Neural crest cell (in vitro differentiated cells): ENCODE measurements at places on chromosomes 16 and 17. TPM values are rescaled to one million over a fixed set of nuclear protein-coding genes. Genes with fewer than 3 reads are reported as not detected.

- no peak overlapping the region for H3K27ac ChIP-seq
- no peaks in the 10 kb centered on the region for H3K27me3 ChIP-seq
- no peaks in the 10 kb centered on the region for H3K36me3 ChIP-seq
- H3K4me3 ChIP-seq, result no peak overlapping the region
- H3K4me1 ChIP-seq, result peaks cover 4% of the 10 kb centered on the region
These were observed 36.0 kb upstream of the KLHDC4 start for GRCh38 chr16:87801679-87802259.

DNA sequence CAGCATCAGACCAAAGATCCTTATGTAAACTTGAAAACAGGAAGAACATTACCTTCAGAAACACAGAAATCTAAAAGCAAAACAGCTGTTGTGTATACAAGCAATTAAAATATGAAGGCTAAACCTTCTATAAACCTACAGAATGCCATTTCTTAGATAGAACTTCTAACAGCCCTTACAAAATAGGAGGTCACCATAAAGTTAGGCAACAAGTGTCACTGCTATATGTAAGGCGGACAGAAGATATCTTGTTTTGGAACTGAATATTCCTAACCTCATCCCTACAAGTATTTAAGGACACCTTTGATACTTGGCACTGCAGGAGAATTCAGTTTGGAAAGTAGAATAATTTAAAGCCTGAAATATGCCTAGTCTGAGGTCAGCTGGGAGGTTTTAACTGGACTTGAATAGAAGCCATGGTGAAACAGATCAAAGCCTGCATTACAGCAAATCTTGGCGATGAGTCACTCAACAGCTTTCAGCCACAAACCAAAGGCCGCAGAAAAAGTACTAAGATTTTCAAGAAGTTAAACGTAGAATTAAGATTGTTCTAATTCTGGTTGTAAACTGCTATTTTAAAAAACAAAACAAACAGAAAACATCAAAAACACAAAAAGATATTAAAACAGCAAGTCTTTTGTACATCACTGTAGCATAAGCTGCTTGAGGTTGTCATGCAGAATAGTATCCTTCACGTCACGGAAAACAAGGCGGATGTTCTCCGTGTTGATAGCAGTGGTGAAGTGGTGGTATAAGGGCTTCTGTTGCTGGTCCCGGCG is 42.7 kb downstream of the GNA13 start:
- H3K4me1 ChIP-seq, result peaks cover 26% of the 10 kb centered on the region
- H3K27me3 ChIP-seq, result no peaks in the 10 kb centered on the region
- no peak overlapping the region for H3K27ac ChIP-seq

DNA sequence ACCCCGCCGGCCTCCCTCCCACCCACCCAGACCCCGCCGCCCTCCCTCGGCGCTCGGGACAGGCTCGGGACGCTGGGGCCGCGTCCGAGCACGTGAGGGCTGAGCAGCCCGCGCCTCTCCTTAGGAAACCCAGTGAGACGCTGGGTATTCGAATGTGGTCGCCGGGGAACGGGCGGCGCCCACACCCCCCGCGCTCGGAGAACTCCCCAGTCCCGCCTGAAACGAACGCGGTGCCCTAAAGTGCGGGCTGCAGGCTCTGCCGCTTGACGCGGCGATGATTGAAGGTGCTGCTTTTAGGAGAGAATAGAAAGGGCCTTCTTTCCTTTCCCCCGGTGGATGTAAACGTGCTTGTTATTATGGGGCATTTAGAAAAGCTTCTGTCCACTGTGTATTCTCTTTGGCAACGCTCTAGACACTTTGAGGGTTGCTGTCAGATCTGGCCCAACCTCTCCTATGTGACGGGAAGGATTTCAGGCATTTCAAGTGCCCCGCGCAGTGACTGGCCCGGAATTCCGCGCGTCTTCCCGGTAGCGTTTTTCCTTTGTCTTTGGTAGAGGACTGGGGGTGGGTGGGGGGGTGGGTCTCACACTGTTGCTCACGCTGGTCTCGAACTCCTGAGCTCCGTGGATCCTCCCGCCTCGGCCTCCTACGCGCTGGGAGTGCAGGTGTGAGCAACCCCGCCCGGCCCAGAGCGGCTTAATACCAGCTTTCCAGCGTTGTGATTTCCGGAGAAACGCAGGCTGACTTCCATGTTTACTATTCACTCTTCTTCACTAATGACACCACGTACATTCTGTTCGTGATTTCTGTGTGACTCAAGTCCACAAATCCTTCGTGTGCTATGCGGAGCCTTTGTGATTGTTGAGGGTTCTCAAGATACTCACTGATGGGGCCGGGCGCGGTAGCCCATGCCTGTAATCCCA is 21.8 kb upstream of the FOXK2 start:
- peaks cover 21% of the 10 kb centered on the region for H3K4me1 ChIP-seq
- peak overlapping the region; percentile 93 for H3K4me3 ChIP-seq
- peaks cover 12% of the 10 kb centered on the region for H3K27me3 ChIP-seq
- peaks cover 4% of the 10 kb centered on the region for H3K36me3 ChIP-seq
- peak overlapping the region; percentile 93 for H3K27ac ChIP-seq

Gene EPX
- total RNA-seq, result not detected in 2 replicates

Gene CNTNAP1
- total RNA-seq, result 17.0 and 19.4 TPM in 2 replicates

Gene CCL1
- total RNA-seq, result not detected in 2 replicates

DNA sequence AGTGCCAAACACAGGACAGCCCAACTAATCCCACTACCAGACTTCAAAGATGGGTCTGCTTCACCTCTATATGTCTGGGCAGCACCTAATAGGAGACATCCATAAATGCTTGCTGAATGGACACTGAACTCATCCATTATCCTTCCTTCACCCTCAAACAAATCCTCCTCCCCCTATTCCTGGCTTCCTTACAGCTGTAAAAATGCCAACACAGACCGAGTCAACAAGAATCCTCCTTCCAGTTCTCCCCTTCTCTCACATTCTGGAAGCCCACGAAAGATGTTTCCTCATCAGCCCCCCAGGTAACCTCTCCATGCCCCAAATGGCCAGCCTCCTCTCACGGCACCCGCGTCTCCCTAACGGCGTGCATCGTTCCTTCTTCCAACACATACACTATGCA is 12.3 kb downstream of the PELP1 start:
- peaks cover 4% of the 10 kb centered on the region for H3K4me1 ChIP-seq
- H3K27ac ChIP-seq, result peak overlapping the region; percentile 58
- H3K4me3 ChIP-seq, result no peak overlapping the region
- peaks cover 32% of the 10 kb centered on the region for H3K36me3 ChIP-seq
- DNase-seq, result no peak

Gene BTBD17
- total RNA-seq, result 12.3 and 12.7 TPM in 2 replicates

Gene HSPB9
- 0.16 and 0.40 TPM in 2 replicates for total RNA-seq

DNA sequence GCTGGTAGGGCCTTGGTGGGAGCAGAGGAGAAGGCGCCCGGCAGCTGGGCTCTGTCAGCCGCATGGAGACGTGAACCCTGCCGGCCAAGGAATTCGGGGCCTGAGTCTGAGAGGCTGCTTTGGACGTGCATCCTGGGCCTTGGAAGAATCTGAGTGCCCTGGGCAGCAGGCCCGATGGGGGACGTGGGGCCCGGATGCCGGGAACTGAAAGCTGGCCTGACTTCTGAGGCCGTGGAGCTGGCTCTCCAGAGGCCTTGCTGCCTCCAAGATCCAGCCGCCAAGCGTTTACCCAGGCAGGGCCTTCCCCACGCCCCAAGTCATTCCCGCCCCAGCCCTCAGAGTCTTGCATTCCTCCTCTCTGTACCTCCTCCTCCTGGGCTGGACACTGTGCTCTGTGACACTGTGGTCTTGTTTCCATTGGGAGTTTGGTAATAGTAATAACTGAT is 37.2 kb downstream of the NKD1 start:
- DNase-seq, result no peak
- H3K27me3 ChIP-seq, result no peaks in the 10 kb centered on the region
- peaks cover 5% of the 10 kb centered on the region for H3K36me3 ChIP-seq

DNA sequence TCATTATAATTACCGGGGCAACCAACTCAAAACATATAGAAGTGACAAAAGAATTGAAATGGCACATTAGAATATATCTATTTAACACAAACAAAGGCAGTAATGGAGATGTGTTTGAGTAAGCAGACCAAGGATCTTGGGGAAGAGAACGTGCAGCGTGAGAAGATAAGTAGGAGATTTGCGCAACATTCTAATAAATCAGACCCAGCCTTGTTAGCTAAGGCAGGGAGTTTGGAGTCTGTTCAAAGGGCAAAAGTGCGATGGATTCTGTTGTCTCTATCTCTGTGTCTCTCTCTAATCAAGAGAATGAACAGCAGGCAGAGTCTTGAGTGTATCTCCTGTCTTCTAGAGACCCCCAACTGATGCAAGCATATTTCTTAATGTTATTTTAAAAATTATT is 55.0 kb upstream of the FA2H start:
- no peaks in the 10 kb centered on the region for H3K4me1 ChIP-seq
- DNase-seq, result no peak
- H3K27ac ChIP-seq, result no peak overlapping the region
- H3K36me3 ChIP-seq, result no peaks in the 10 kb centered on the region

GRCh38 chr17:76103274-76104139 is at the start of gene EXOC7:
TSS of gene EXOC7 (minus strand) at chr17:76103787. CDS start at chr17:76103692, 95 bp downstream.
- H3K36me3 ChIP-seq, result peaks cover 8% of the 10 kb centered on the region
- H3K4me1 ChIP-seq, result peaks cover 17% of the 10 kb centered on the region
- no peaks in the 10 kb centered on the region for H3K27me3 ChIP-seq
- H3K27ac ChIP-seq, result peak within 1 kb of the TSS; percentile 98
- peak; percentile 90 for DNase-seq

DNA sequence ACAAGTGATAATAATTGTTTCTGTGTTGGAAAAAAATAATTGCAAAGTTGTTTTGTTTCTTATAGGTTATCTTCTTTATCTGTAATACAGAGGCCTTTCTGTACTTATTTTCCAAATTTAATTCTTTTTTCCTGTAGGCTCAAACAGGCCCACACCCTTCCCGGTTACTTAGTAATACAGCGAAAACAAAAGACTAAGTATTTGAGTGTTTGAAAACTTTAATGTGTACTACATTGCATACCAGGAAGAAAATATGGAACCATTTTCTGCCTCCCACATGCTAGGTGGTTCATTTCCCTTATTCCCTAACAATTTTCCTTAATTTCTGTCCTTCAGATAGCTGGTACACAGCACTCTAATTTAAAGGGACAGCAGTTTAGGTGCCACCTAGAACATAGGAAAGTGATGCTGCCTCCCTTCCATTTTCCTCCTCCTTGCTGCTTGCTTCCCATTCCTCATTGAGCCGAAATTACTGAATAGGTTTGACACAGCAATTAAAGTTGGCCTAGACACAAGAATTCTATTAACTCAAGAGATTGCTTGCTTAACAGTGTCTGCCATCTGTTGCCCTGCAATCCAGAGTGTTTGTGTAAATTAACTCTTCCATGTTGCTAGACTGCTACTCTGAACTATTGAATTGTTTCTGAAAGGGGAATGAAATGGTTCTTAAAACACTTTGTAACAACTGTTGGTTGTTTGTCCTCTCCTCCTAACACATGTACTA is 24.2 kb downstream of the CYB5B start:
- peaks cover 9% of the 10 kb centered on the region for H3K36me3 ChIP-seq
- H3K4me3 ChIP-seq, result no peak overlapping the region
- peaks cover 10% of the 10 kb centered on the region for H3K4me1 ChIP-seq
- no peak for DNase-seq
- no peak overlapping the region for H3K27ac ChIP-seq

GRCh38 chr16:88879788-88880055 is 13.3 kb upstream of the PABPN1L start:
- H3K27me3 ChIP-seq, result no peaks in the 10 kb centered on the region
- no peaks in the 10 kb centered on the region for H3K36me3 ChIP-seq
- no peaks in the 10 kb centered on the region for H3K4me1 ChIP-seq
- H3K27ac ChIP-seq, result peak overlapping the region; percentile 52

Gene MVP
- total RNA-seq, result 1.6 and 2.1 TPM in 2 replicates

- no peak overlapping the region for H3K27ac ChIP-seq
- H3K4me3 ChIP-seq, result peak overlapping the region; percentile 49
- H3K27me3 ChIP-seq, result peaks cover 20% of the 10 kb centered on the region
- H3K4me1 ChIP-seq, result peaks cover 54% of the 10 kb centered on the region
- H3K36me3 ChIP-seq, result peaks cover 9% of the 10 kb centered on the region
- DNase-seq, result no peak
These were observed 3.3 kb upstream of the LMF1 start for GRCh38 chr16:974001-974601.

Gene NPIPA3
- total RNA-seq, result 1.7 TPM in 1 of 2 replicates, not detected in the other

GRCh38 chr16:23874613-23875294 is 39.0 kb downstream of the PRKCB start:
- H3K36me3 ChIP-seq, result no peaks in the 10 kb centered on the region
- no peak for DNase-seq
- peaks cover 7% of the 10 kb centered on the region for H3K27me3 ChIP-seq
- H3K4me1 ChIP-seq, result no peaks in the 10 kb centered on the region

- no peaks in the 10 kb centered on the region for H3K4me1 ChIP-seq
- no peaks in the 10 kb centered on the region for H3K36me3 ChIP-seq
- no peak overlapping the region for H3K4me3 ChIP-seq
These were observed 78.4 kb upstream of the CDH11 start for GRCh38 chr16:65200156-65200773.

- no peaks in the 10 kb centered on the region for H3K36me3 ChIP-seq
- no peak overlapping the region for H3K27ac ChIP-seq
- peaks cover 6% of the 10 kb centered on the region for H3K4me1 ChIP-seq
- no peak overlapping the region for H3K4me3 ChIP-seq
- no peaks in the 10 kb centered on the region for H3K27me3 ChIP-seq
These were observed 9.4 kb upstream of the TOP2A start for GRCh38 chr17:40427002-40427491.

- H3K36me3 ChIP-seq, result no peaks in the 10 kb centered on the region
- DNase-seq, result no peak
- peaks cover 65% of the 10 kb centered on the region for H3K4me1 ChIP-seq
- no peaks in the 10 kb centered on the region for H3K27me3 ChIP-seq
- H3K4me3 ChIP-seq, result no peak overlapping the region
These were observed 79.1 kb downstream of the KSR1 start for GRCh38 chr17:27535178-27535928.

DNA sequence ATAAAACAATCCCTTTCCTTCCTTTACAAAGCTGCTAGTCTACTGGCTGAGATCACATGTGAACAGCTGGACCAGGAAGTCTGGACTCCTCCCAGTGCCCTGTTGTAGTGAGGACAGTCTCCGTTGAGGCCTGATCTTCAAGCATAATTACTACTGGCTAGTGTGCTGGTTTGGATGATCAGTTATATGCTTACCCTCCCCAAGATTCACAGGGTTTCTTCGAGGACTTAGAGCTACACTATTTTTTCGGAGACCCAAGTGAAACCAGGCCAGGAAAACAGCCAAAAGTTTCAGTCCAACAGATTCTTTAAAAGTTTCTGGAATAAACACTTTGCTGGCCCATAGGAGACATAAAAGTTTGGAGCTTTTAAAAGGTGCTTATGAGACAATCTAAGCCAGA is 194.9 kb upstream of the CDH11 start:
- no peaks in the 10 kb centered on the region for H3K36me3 ChIP-seq
- H3K27ac ChIP-seq, result no peak overlapping the region
- no peak for DNase-seq
- H3K27me3 ChIP-seq, result no peaks in the 10 kb centered on the region

DNA sequence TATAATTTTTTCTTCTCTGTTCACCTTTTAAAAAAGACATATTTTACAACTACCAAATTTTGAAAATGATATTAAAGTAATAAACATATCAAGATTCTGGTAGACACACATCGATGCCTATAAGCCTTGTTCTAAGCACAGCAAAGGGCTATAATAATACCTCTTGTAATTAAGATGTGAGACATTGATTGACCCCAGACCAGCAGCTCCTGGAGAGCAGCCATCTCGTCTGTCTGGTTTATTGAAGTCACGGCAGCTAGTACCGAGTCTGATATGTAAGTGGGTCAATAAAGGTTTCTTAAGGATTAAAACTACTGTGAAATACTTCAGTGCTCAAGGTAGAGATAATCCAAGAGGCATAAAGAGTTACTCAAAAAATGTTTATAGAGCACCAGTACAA is 76.1 kb downstream of the C17orf58 start:
- DNase-seq, result no peak
- no peak overlapping the region for H3K4me3 ChIP-seq
